Suprapubic skin (tissue), 4 donors: ENCODE measurements at places on chromosomes 7 and 10.

GRCh38 chr7:44385434-44386138 is 60.2 kb upstream of the CAMK2B start:
- DNase-seq: no peak

DNA sequence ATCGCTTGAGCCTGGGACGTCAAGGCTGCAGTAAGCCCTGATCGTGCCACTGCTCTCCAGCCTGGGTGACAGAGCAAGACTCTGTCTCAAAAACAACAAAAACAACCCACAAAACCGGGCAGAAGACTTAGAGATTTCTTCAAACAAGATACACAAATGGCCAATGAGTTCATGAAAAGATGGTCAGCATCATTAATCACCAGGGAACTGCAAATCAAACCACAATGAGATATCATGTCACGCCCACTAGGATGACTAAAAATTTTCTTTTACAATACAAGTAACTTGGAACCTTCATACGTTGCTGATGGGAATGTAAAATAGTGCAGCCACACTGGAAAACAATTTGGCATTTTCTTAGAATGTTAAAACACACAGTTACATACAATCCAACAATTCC is 77.3 kb upstream of the GRID1 start:
- DNase-seq: no peak

DNA sequence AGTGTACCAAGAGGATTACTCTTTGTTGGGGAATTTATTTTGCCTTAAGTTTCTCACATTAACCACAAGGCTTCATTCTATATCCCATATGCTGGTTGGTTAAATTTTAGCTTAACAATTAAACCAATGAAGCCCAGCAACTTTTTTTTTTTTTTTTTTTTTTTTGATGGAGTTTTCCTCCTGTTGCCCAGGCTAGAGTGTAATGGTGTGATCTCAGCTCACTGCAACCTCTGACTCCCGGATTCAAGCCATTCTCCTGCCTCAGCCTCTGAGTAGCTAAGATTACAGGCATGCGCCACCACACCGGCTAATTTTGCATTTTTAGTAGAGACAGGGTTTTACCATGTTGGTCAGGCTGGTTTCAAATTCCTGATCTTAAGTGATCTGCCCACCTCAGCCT is 75.0 kb upstream of the MKX start:
- DNase-seq: no peak

DNA sequence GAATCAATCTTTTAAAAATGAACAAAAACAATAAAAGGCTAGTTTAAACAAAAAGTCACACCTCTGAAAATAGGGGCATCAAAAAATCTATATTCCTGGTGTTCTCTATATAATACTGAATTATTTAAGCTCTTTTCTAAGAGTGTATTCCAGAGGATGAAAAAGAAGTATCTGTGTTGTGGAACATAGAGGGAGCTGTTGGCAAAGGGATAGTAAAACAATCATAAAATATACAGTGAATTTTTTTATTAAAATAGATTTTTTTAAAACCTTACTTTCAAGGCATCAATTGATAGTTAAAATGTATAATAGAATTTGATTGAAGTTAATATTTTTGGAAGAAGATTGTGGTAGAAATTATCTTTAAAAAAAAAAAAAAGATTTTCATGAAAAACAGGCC is 1409.1 kb upstream of the CELF2 start:
- DNase-seq: no peak

DNA sequence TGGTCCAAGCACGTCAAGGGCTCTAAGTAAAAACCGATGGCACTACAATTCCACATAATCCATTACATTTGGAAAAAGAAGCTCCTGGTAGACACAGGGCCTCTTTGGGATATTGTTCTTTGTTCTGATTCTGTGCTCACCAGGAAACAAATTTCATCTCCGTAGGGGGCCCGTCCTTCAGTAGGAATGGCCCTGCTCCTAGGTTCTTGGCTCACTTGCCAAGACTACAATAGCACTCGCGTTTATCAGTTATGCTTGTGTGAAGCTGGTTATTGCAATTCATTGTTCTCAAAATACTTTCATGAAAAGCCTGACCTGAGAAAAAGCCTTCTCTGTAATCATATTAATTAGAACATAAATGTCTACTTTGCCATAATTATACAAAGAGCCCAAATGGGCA is 10.3 kb upstream of the ZC3HAV1L start:
- DNase-seq: no peak

- no peak for DNase-seq
Measured at GRCh38 chr7:36711256-36711655, 13.0 kb downstream of the AOAH start.

DNA sequence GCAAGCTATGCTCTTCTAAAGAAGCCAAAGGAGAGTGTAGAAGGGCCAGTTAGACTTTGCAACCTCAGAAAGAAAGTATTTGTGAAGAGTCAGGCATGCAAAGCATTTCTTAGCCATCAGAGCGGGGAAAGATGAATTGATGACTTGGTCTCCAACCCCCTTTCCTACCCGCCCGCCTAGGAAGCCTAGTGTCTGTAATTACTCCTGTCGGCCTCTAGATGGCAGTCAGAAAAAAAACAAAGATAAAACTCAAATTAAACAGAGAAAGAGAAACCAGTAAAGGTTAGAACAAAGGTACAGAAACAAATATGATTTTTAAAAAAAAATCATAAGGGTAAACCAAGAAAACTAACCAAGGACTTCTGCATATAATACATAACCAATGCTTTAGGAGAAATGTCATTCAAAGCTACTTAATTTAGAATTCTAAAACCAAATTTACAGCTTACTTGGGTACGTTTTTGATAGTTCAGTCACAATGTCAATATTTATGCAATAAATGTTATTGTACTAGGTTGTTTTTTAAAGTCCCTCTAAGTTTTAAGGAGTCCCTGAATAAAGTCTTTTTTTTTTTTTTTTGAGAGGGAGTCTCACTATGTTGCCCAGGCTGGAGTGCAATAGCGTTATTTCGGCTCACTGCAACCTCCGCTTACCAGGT is 97.6 kb downstream of the LYZL1 start:
- DNase-seq: no peak

- DNase-seq: no peak
Measured at GRCh38 chr10:32131388-32131787, 75.2 kb upstream of the KIF5B start.

DNA sequence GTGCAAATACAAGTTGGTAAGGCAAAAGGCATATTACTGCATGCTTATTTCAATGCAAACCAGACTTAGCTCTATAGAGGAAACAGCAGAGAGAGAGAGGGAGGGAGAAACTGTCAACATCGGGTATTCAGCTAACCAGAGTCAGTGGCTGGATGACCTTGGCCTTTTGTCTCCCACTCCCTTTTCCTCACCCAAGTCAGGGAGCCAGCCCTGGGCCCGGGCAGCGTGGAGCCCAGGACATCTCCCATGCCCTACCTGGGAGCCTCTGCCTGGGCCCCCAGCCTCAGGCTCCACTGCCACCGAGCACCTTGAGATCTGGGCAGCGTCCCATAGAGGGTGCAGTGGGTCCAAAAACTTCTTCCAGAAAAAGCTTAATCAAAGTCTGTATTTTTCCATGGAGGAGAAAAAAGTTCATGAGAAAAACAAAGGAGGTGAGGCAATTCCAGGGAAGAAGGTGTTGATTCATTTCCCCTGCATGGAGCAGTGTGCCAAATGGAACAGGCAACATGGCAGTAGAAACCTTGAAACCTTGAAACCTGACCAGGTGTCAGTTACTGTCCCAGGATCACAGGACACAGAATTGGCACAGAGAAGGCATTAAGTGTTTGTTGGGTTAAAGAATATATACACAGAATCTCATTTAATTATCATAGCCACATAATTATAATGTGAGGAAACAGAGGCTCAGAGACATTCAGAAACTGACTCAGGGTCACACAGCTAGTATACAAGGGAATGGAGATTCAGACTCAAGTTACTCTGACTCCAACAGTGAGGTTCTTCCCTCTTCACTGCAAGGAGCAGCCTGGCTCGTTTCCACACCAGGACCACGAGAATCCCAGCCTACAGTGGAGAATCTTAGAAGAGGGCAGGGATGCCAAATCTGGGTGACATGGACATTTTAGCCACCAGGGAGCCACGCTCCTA is 5.8 kb upstream of the NCOA4 start:
- DNase-seq: no peak

DNA sequence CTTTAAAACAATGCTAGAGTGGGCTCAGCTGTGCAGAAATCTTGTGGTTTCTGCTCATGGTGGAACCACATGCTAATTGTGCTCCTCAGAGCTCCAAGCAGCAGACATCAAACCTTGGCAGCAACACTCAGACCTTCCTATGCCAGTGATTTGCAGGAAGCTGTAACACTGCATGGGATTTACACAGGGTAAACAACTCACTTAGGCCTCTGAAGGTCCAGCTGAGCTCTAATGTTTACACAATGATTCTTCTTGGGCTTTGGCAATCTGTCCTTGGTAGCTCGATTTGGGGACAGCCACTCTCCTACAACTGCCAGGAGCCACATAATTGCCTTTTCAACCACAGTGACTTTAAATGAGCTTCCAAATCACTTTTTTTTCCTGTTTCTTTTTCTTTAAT is 97.7 kb upstream of the PDLIM1 start:
- no peak for DNase-seq

- no peak for DNase-seq
Measured at GRCh38 chr7:127396184-127396583, 3.7 kb upstream of the ZNF800 start.

DNA sequence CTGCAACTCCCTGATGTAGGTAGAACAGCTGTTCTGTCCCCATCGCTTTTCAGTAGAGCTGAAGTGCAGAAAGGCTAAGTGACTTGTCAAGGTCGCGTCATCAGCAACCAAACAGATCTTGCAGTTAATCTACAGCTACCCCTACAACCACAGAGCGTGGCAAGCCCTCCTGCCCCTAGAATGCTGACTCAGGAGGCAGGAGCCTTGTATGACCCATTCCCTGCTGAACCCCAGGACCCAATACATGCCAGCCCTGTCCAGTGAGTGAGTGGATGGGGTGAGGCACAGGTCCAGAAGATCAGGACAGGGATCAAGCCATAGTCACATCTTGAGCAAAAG is 26.6 kb upstream of the GJD4 start:
- DNase-seq: no peak

DNA sequence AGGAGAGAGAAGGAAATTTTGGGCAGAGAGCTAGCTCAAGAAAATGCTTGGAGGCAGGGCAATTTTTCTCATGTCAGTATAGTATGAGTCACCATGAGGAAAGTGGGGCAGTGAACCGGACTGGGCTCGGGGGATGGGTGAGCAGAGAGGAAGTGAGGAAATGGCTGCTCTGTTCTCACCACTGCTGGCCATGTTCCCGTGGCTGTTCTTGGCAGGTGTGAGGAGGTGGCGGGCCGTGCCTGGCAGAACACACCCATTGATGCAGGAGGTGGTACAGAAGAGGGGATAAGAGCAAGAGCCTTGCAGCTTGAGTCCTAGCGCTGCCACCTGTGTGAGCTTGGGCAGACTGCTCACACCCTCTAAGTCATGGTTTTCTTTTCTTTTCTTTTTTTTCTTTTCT is 304.4 kb upstream of the LYZL1 start:
- DNase-seq: no peak

DNA sequence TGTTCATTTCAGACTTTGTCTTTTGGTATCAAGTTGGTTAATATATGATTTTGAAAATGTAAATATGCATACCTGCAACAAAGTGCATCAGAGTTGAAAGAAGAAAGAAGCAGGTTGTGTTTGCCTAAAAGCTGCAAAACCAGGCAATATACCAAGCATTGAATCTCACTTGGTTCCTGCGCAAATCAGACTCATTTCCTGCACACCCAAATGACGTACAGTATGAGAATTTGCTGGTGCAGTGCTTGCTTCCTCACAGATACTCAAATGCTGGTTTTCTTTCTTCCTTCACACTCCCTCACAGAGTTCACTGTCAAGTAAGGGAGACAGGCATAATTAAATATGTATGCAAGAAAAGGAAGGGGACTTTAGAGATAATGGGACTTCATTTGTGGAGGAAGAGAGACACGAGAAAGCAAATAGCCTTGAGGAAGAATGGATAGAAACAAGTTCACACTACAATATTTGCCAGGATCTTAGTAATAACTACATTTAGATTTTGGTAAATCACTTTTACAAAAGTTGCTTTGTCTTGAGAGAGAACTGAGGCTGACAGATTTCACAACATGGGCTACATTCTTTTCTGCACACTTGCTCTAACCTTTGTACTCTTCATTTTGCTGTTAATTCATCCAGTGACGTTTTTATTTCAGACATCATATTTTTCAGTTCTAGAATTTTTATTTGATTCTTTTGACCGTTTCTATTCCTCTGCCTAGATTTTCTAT is 56.9 kb upstream of the AOAH start:
- DNase-seq: no peak

DNA sequence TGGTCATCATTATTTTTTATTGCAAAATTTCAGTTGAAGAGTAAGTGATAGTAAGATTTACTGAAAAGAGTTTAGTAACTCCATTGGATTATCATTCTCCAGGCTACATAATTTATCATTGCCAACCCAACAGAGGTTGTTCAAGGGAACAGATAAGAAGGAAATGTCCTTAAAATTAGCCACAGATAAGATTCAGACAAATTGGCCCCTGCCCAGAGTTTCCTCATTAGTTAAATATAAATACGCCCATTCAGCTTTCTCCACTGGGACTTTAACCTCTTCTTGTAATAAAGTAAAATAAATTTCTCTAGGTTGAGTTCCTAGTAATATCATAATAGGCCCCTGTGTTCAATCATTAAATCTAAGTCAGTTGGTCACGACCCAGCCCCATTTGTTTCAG is 27.7 kb upstream of the PHYHIPL start:
- DNase-seq: no peak

DNA sequence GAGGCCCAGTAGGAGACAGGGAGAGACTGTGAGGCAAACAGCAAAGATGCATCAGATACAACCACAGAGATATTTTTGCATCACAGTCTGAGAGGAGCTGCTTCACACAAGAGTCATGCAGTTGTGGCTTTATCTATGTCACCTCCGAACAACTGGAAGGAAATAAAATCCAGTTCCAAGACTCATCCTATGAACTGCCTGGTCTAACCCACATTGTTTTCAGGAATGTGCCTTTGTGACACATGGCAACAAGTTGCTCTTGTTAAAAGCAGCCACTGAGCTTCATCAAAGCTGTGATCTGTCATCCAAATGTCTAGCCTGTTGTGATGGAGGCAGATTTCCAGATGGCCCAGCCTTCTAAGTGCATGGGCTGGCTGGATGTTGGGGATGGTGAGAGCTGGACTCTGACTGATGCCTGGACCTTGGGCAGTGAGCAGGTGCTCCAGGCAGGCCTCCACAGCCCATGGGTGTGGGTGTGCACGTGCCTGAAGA is 255.0 kb downstream of the BMPER start:
- DNase-seq: no peak

- DNase-seq: peak; percentile 3
Measured at GRCh38 chr7:158116235-158116634, 471.4 kb downstream of the PTPRN2 start.

GRCh38 chr7:82975811-82976468 is 186.7 kb downstream of the PCLO start:
- DNase-seq: no peak

GRCh38 chr7:155816996-155817395 is 4.7 kb upstream of the SHH start:
- DNase-seq: no peak
